ENCODE measurements at places on chromosomes 12 and 14.
A peak's percentile ranks its signal among the peaks of the same experiment; 100 is the strongest.

DNA sequence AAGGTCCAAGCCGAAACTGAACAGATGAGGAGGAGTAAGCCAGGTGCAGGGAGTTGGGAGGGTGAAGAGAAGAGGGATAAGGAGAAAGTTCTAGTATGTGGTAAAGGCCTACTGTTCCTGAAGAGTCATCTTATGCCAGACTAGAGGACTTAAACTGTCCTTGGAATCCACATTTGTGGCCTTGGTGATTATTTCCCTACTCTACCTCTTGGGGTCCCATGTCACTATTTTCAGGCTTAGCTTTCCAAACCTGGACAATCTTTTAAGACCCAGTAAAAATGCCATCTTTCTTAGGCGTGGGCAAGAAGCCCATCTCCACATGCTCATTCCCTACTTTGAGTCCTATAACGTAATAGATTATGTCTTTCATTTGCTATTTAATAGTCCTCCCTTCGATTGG lies 40.1 kb upstream of the CRY1 start:
- DNase-seq = no peak

DNA sequence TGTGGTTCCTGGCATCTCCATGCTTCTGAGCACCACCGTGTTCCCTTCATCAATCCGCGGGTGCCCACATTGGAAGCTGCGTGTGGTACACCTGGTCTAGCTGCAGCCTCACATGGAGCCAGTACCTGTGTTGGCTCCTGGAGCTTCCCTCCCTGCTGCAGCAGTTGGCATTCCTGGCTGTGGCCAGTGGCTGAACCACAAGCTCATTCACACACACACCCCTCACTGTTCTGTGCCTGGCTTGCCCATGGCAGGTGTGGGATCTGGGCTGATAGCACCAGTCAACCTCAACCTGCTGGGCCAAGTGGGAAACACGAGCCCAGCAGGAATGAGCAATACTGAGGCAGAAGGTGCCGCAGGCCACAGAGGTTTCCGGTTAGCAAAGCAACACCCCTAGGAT lies 256.2 kb upstream of the LRFN5 start:
- DNase-seq = no peak

DNA sequence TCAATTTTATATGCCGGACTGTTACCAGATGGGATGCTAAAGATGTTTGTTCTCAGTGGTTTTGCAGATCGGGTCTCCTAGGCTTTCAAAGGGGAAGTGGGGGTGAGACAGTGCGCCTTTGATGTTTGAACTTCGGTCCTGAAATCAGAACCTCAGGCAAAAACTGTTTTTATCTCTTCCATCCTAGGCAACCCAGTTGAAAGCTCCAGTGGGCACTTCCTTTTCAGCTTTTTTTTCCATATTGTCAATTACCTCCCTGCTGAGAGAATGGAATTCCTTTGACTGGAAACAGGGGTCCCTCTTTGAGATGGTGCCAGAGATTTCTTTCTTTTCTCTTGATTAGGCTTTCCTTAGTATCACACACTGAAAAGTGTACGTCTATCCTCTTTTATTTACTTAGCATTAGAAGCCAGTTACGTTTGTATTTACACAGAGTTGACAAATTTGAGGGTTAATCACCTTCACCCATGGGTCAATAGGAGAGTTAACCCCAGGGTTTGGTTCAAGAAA lies 40.0 kb downstream of the NUAK1 start:
- no peak for DNase-seq

DNA sequence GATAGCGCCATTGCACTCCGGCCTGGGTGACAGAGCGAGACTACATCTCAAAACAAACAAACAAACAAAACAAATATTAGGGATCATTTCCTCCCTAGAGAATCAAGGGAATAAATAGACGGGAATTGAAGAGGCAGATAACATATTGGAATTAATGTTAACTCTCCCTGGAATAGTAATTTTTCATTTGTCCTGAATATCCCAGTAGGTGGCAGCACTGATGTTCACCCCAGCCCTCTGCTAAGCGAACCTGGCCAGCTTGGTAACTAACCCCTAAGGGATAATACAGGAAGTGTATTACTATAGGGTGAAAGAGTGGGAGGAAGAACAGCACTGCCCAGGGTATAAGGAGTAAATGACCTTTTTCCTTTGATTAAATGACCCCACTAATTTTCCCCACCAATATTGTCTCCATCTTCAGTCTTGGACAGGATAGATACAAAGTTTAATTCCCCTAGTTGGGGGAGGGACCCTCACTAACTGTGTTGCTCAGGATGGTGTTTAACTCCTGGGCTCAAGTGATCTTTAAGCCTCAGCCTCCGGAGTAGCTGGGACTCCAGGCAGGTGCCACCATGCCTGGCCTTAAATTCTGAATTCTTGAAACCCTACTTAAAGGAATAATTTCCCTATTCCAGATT lies 40.5 kb downstream of the SLC2A14 start:
- peak; percentile 7 for DNase-seq

DNA sequence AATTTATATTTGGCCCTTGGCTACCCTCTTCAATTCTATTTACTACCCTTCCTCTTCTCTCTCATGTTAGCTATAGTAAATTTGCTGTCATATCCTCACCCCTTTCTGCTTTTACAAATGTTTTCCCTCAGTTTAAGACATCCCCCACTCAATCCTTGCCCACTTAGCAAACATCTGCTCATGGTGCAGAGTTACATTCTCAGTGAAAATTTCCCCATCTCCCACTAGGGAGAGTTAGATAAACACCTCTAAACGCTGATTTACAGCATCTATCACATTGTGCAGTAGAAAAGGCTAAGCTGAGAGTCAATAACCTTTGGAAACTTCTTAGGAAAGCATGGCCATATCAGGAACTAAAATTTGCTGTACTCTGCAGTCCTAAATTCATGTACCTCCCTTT lies 69.0 kb downstream of the DENND5B start:
- DNase-seq = no peak

DNA sequence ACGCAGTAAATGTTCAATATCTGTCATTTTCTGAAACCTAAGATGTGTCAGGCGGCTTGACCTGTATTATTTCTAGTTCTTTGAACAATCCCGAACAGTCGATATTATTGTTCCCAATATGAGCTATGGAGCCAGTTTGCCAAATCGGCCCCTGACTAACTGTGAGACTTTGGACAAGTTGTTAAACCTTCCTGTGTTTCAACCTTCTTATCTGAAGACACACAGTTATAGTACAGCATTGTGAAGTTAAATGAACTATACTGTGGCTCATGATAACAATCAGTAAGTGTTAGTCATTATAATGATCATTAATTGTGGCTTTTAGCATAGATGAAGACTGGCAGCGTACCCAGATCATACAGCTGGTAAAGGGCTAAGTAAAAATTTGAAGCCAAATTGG lies 23.4 kb downstream of the DDX47 start:
- no peak for DNase-seq

DNA sequence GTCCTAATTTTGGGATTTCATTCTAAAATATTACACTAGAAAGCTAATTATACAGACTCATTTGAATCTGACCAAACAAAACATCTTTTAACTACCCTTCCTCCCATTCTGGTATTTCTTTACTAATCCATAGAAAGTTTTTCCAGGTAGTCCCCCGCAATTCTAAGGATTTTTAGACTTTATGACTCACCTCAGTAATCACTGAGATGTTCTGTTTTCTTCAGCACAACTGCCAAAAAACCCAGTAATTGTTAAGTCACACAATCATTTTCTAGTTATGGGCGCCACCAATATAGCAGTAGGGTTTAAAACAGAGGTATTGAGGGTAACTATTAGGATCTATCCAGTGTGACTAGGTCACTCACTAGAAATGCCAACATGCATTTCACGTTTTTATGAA lies 1.6 kb upstream of the ARID4A start:
- DNase-seq = no peak

- DNase-seq = no peak
Observed at GRCh38 chr12:42141981-42142606, 2.6 kb downstream of the GXYLT1 start.

DNA sequence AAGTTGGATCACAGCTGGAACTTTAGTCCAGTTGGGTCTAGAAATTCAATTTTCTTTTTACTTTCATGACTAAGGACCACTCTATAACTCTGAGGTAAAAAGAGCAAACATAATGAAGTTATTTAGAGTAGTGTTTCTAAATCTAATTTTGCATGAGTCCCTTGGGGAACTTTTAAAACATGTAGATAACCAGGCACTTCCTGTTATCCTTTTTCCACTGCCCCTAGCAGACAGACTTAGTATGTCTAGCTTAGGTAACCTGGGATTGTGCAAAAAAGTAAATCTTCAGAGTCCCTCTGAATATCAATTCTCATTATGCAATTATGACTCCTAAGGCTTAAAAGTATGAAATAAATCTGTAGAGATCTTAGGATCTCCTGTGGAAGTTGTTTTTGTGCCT lies 371.2 kb downstream of the DIO2 start:
- DNase-seq = no peak

- DNase-seq = no peak
Observed at GRCh38 chr14:53851394-53852090, 105.1 kb downstream of the BMP4 start.

GRCh38 chr14:99232714-99233214 lies 39.2 kb downstream of the BCL11B start:
- DNase-seq = no peak

DNA sequence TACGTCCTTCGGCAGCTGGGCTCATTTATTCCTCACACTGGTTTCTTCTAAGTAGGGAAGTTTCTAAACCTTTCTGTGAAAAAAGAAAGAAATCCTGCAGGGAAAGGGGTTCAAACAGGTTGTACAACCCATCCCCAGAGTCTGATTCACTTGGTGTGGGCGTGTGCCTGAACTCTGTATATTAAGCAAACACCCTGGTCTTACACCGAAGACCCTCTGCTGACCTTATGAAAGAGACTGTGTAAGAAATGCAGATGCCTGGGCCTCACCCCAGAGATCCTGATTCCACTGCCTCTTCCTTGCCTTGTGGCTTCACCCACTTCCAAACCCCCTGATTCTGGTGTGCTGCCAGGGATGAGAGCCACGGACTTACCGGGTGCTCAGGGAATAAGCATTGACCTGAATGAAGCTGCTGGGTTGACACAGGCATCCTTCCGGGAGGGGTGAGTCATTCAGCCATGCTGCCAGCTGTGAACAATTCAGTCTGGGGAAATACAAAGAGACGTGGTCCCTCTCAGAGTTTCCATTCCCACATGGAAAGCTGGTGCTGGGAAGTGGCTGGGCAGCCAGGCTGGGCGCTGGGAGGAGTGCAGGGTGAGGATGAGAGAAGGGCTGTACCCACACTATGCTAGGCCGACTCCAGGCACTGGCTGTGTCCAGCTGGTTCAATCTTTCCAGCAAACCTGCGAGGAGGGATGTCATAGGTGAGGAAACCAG lies 26.5 kb upstream of the ACTN1 start:
- DNase-seq = no peak

- no peak for DNase-seq
Observed at GRCh38 chr12:3684449-3685051, 68.4 kb downstream of the CRACR2A start.

- no peak for DNase-seq
Observed at GRCh38 chr12:91983935-91984334, 161.7 kb downstream of the BTG1 start.

DNA sequence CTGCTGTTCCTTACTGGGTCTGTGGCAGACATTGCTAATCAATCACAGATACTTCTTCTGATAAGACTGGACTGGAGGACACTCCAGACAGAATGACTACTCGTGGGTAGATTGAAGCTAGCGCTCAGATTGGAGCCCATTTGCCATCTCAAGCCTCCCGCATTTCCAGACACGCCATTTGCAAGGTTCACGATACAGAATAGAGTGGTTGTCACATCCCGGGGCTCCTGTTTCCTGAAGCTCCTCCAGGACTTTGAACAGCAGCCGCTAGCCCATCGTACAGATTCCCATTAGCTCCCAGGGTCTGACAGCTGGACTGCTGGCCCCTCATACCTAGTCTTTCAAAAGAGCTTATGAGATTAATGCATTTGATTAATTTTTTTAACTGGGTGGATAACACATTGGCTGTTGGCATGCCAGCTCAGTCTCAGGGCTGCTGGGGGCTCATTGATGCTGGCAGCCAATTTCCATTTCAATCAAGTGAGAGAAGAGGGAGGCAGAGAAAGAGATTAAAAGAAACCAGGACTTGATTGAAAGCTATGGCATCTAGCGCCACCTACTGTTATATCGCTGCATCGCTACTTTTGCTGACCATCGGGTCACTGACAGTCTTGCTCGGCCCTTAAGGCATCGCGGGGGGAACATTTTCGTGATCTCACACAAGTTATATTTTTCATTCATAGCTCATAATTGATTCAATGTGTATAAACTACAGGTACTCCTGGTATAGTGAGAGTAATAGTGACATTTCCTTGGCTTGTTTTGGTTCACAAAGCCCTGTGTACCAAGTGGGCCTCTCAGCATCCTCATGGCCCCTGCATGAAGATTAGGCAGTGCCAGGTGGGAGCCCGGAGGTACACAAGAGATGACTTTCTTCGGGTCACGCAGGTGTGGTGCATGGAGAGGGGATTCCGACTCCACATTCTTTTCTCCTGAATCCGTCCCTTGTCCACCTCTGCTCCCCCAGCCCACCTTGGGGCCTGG lies 78.6 kb downstream of the CCDC60 start:
- DNase-seq = peak; percentile 71

DNA sequence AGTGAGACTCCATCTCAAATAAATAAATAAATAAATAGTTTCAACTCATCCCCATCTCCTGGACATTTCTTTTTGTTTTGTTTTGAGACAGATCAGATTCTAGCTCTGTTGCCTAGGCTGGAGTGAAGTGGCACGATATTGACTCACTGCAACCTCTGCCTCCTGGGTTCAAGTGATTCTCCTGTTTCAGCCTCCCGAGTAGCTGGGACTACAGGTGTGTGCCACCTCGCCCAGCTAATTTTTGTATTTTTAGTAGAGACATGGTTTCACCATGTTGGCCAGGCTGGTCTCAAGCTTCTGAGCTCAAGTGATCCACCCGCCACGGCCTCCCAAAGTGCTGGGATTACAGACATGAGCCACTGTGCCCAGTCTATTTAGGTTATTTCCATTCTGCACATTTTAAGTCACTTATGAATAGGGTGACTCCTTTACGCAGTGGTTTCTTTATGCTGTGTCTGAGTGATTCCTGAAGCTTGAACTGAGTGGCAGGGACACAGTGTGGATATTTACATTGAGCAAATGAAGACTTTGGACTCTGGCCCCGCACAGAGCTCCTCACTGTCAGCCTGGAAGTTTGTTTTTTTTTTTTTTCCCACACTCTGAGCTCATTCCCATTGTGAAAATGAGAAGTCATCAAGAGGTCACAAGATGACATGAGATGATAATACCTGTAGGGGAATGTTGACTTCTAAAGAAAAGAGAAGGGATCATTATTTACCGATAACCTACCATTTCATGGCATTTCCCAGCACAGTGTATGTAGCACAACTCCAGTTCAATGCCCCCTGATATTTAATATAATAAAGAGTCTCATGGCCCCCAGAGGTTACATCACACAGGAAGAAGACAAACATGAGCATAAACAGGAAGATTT lies 72.6 kb downstream of the TBX3 start:
- no peak for DNase-seq

- no peak for DNase-seq
Observed at GRCh38 chr12:57057067-57057751, 7.3 kb upstream of the MYO1A start.

- no peak for DNase-seq
Observed at GRCh38 chr12:9718968-9719367, 13.9 kb downstream of the CLECL1 start.

GRCh38 chr14:106625186-106625585 lies 1098.8 kb downstream of the TMEM121 start:
- DNase-seq = no peak

- no peak for DNase-seq
Observed at GRCh38 chr12:120563495-120563894, 17.7 kb downstream of the POP5 start.

Data from midbrain (tissue), 1 donor.